ENCODE measurements at places on chromosomes 5 and 9.
A peak's percentile ranks its signal among the peaks of the same experiment; 100 is the strongest.

DNA sequence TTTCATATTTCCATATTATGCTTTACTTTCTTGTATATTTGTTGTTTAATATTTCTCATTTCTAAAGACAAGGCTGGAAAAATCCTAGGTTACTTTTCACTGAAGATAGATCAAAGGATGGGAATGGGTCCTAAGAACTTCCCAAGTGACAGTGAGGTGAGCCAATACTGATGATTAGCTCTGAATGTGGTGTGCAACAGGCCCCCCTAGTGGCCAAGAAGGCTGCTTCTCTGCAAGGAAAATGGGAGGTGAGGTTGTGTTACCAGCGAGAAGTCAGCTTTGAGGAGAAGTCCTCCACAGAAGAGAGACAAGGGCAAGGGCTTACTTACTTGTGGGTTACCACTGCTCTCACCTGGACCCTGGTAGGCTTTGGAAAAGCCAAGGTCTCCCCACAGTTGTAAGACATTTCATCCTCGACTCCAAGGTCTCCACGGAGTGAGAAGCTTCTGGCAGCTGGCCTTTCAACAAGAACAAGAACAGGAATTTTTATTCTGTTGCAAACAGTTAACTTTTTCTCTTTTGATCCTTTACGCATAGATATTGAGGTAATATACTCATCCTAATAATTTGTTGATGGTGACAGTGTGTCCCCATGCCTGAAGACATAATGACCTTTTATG, 69.9 kb downstream of the MAMDC2 start:
- peak; percentile 10 for DNase-seq

GRCh38 chr5:58944221-58944620, 361.3 kb downstream of the RAB3C start:
- DNase-seq: no peak

GRCh38 chr9:133472277-133472645, 6.6 kb downstream of the SLC2A6 start:
- DNase-seq: no peak

- no peak for DNase-seq
These were observed 5.1 kb downstream of the GLRX start for GRCh38 chr5:95817430-95817829.

GRCh38 chr9:107874591-107875369, 385.2 kb upstream of the KLF4 start:
- DNase-seq: no peak

- DNase-seq: no peak
These were observed 25.1 kb downstream of the GDNF start for GRCh38 chr5:37814699-37815098.

- DNase-seq: no peak
These were observed 165.1 kb upstream of the SLC30A5 start for GRCh38 chr5:68928617-68929302.

GRCh38 chr9:132733260-132733815, 63.1 kb downstream of the GTF3C4 start:
- DNase-seq: no peak

GRCh38 chr9:20271096-20271495, 351.2 kb downstream of the MLLT3 start:
- DNase-seq: no peak

GRCh38 chr5:75551471-75551870, 39.8 kb downstream of the POLK start:
- no peak for DNase-seq

DNA sequence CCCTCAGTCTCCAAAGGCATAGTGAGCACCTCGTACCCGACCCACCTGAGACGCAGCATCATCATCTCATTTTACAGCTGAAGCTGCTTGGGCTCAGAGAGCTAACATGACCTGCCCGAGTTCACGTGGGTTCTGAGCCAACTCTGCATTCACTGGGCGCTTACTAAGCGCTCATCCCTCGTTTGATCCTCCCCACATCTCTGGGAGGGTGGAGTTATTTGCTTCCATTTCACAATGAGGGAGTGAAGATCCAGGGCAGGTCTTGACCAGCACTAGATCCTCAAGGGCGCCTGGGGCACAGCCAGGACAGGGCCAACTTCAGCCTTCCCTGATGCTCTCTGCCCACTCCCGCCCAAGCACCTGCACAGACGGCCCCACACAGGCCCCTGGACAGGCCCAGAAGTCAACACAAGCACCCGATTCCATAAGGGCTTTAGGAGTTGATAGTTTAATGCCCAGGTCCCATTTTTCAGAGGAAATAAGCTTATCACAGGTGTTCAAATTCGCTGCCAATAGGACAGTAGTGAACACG, 80.8 kb downstream of the HRH2 start:
- no peak for DNase-seq

- DNase-seq: no peak
These were observed 48.9 kb downstream of the JMY start for GRCh38 chr5:79284846-79285245.

GRCh38 chr9:27460226-27461023, 63.7 kb upstream of the IFNK start:
- DNase-seq: no peak

DNA sequence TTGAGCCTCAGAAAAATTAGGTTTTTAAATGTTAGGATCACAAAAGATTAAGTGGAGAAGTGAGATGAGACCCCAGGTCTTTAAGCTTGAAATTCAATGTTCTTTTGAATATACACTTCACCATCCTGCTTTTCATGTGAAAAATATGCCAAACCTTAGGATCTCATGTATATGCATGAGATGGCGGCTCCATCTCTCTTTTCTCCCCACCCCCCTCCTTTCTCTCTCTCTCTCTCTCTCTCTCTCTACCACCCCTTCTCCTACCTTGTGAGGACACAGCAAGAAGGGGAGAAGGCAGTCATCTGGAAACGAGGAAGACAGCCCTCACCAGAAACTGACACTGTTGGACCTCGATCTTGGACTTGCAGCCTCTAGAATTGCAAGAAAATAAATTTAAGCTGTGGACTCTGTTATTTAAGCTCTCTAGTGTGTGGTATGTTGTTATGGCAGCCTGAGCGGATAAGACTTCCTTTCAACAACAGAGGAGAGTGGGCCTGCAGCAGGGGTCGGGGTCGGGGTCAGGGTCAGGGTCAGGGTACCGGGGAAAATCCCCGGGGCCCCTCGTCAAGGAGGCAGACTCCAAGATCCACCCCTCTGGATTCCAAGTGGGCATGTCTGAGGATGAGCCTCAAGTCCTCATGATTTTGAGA, 16.4 kb upstream of the ALDH1B1 start:
- no peak for DNase-seq

- DNase-seq: no peak
These were observed 29.8 kb downstream of the ADAM19 start for GRCh38 chr5:157545610-157546310.

GRCh38 chr5:150571836-150572235, 63.9 kb downstream of the NDST1 start:
- no peak for DNase-seq

DNA sequence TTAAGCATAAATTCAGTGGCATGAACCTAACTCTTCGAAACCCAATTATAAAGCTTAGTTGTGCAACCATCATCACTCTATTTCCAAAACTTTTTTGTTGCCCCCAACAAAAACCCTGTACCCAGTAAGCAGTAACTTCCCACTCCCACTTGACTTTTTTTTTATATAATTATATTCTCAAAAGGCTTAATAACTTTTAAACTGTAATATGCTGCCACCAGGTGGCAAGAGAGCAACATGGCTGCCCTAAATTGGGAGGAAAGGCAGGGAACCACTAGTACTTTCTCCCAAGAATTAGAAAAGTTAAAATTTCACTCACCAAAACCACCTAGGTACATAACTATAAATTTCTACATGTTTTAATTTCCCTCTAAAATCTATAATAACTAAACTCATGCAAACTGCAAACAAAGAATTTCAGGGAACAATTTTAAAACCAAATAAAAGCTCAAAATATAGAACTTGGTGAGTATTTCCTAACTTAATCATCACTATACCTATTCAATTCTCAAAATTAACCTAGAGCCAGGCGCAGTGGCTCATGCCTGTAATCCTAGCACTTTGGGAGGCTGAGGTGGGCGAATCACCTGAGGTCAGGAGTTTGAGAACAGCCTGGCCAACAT, 50.2 kb upstream of the RNF38 start:
- no peak for DNase-seq

DNA sequence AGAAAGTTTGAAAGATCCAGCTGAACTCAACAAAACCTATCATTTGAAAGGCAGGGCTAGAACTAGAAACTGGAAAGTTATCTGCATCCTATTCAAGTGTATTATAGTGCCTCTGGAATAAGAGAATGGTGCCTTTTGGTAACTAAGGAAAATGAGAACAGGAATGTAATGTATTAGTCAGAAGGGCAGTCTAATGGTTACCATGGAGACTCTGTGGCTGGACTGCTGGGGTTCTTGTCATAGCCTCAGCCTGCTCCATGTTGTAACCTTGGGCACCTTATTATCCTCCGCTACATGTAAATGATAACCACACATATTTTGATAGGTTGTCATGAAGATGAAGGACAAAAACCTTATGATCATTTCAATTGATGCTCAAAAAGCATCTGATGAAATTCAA, 24.6 kb upstream of the IFNB1 start:
- no peak for DNase-seq

DNA sequence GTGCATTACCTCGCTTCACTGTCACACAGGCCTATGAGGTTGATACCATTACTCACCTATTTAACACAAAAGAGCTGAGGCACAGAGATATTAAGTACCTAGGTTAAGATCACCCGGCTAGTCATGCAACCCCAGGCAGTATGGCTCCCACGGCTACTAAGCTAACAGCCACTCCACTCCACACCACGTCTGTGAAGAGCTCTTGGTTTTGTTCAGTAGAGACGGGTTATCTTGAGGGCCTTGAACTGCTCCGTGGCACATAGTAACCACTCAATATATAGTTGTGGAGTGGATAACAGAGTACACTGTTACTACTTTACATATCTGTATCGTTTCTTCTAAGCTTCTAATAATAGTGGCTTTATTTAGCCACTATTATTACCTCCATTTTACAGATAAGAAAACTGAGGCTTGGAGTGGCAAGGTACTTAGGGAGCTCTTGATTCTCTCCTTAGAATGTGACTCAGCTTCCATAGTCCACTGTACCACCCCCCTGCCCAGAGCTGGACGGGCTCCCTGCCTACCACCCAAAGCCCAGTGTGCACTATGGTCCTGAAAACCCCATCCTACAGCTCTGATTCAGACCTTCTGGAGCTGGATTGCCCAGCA, 1.0 kb upstream of the CORO2A start:
- DNase-seq: no peak

- DNase-seq: no peak
These were observed 109.4 kb downstream of the C5orf15 start for GRCh38 chr5:133859073-133859472.

DNA sequence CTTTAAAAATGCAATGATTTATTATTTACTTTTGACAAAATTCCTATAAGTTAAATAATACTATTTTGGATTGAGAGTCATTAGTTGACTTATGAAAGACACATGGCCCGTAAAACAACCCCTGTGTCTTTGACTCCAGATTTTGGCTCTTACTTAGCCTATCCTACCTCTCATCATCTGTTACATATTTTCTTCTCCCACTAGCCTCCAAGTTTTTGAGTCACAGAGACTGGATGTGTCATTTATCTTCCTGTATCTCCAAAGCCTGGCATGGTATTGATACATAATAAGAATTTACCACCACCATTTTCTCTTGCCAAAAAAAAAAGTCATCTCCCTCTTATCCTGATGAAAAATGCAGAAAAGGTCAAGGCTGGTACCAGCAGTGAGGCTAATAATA, 99.9 kb downstream of the GABRB2 start:
- DNase-seq: no peak

DNA sequence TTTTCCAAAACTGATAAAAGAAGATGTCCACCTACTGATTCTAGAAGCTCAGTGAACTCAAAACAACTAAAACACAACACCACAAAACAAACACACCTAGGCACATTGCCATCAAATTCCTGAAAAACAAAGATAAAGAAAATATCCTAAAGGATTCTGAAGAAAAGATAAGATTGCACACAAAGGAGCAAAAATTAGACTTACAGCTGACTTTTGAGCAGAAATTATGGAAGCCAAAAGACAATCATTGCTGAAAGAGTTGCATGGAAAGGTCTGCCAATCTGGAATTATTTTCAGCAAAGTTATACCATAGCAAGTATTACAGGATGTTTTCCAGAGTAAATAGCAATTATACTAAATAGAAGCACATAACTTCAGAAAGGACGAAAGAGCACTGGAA, 128.2 kb upstream of the IRX2 start:
- no peak for DNase-seq

DNA sequence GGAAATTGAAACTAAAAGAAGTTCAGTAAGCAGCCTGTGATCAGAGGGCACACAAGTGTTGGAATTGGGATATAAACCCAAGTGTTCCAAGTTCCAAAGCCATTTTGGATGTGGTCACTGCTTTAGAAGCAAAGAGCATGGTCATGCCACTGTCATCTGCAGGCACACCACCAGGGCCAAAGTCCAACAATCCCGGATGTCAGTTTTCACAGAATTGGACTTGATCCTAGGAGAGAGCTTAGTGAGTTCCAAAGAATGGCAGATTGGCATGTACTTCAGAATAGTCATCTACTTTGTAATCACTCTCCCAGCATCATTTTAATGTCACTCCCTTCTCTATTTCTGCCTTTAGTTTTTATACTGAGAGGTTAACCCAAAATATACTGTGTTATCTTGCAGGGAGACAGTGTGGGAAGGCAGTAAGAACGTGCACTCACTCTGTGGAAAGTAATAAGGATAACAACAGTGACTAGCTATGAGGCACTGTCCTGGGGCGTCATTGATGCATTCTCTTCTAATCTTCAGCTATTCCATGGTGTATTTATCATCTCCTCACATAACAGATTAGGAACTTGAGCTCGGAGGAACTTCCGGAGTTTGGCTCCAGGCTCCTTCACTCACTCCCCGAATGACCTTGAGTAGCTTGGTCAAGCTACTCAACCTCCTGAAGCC, 388.0 kb downstream of the ACTL7B start:
- no peak for DNase-seq

GRCh38 chr5:139650689-139651042, 2.5 kb downstream of the CXXC5 start:
- no peak for DNase-seq

DNA sequence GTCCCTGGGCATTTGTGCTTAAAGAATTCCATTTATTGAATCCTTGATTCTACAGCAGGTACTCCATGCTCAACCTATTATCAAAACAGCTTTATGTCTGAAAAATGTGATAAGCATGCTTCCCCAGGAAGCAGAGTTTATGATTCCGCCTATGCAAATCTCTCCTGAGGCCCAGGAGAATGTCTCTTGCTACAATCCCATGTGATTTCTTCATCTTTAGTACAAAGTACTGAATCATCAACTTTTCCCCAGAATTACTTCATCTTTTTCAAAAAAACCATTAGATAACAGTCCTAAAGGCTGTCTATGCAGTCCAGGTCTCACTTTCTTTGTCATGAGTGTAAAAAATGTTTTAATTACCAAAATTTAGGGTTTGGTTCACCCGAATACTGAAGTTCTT, 130.2 kb upstream of the ADAMTSL1 start:
- DNase-seq: no peak

GRCh38 chr5:93224624-93225023, 356.4 kb downstream of the NR2F1-AS1 start:
- no peak for DNase-seq
